ENCODE measurements at places on chromosomes 2 and 18.

DNA sequence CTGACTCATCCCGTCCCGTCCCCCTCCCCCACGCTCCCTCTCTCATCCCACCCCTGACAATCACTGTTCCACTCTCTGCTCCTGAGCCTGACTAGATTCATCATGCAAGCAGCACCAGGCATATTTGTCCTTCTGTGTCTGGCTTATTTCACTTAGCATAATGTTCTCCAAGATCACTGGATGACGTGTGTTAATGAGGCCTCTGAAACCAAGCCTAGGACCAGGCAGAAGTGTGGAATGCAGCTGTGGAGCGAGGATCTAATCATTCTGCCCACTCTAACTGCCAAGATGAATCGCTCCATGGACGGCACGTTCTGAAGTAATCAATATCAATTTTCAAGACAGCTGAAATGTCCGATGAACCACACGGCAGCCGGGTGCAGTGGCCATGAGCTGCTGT lies 122.4 kb upstream of the ZNF236 start:
- no peak for DNase-seq

DNA sequence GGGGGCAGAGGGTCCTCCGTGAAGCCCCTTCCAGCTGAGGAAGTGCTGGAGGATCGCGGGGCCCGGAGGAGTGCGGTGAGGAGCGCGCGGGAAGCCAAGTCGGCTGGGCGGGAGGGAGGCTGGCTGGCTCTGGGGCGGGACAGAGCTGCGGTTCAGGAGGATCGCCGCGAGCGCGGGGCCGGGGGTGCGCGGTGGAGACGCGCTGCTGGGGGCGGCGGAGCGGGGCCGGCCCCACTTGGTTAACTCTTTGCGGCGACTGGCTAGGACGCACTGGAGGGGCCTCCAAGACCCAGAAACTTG lies 464 bp downstream of the CYBRD1 start:
- DNase-seq, result peak; percentile 57

DNA sequence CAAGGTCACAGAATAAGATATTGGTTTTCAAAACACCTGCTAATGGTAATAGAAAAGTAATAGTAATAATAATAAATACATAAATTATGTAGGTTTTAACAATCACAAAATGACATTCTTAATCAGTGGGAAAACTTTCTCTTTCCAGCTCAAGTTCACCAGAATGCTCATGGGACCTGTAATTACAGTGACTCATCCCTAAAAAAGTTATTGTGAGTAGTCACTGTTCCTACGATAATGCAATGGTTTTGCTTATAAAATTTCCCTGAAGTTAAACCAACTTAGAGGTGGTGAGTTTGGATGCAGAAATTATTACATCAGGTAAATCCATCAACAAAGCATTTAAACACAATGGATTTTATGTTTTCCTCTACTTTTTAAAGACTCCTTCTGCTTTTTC lies 502.3 kb downstream of the PID1 start:
- DNase-seq, result peak; percentile 24

DNA sequence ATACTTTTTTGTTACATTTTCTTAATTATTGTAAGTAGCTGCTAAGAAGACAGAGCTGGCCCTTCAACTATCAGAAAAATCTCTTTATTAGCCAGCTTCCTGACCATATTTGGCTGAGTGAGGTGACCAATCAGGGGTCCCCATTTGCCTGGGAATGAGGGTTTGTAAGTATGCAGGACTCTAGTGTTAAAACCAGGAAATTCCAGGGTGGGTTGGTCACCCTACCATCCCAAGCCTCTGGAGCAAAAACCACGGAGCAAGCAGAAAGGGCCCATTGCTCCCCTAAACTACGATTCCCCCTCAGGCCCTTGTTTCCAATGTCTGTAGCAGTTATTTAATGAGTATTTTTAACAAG lies 165.6 kb upstream of the NCKAP5 start:
- DNase-seq, result no peak

DNA sequence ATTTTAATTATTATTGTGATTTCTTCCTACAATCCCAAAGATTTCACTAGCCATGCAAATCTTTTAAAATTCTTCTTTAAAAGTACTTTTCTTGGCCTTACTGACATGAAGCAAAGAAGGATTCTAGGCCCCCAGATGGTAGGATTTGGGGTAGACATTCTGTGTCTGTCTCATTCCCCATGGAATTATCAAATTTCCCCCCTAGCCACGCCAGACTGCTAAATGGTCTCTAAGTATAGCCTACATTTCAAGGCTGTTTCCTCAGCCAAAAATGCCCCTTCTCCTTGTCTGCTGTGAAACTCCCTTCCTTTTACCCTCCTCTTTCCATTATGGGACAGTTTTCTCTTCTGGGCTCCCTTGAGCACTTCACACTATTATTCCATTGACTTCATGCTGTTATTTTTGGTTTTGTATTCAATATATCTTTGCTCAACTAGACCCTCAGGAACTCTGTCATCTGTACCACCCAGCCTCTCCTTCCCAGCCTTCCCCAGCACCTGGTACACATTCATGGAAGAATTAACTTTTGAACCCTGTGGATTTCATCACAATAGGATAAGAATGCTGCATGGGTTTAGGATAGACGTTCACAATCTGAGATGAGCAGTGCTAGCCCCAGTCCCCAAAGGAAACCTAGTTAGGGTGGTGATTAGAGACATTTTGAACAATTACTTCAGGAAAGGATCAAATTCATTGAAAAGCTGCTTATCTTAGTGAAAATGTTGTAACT lies 21.5 kb upstream of the CYP1B1 start:
- no peak for DNase-seq

- DNase-seq, result peak; percentile 51
Measured at GRCh38 chr2:68715353-68716041, 19.1 kb upstream of the ARHGAP25 start.

DNA sequence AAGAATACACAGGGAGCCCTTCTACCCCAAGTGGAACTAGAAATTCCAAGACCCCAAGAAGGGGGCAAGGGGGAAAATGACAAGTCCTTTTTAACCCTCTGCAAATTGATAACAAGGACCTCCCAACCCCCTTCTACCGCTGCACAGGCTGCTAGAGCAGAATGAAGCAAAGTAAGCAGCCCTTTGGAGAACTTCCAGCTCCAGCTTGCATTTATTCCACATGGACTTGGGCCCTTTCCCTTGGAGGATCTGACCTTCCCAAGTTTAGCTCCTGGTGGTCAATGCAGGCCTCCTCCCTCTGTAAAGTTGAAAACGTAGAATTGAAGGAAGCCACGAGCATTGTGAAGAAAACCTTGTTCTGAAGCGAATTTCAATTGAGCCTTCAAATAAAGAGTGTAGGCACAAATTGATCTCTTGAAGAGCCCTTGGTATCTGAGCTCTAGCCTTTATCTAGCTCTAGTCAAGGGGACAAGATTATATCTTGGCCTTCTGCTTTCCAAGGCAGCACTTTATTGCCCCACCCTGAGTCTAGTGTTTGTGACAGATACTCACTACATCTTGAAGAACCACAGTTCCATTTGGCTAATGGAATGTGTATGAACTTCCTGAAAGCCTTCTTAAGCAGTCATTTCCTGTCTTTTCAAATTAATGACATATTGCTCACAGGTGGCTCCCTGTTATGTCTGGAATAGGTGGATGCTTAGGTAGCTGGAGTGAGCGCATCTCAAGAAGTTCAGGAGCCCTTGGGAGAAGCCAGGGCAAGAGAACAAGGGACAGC lies 37.2 kb downstream of the SLC14A2 start:
- no peak for DNase-seq

GRCh38 chr2:179446476-179447141 lies 182.0 kb upstream of the SESTD1 start:
- DNase-seq, result no peak

DNA sequence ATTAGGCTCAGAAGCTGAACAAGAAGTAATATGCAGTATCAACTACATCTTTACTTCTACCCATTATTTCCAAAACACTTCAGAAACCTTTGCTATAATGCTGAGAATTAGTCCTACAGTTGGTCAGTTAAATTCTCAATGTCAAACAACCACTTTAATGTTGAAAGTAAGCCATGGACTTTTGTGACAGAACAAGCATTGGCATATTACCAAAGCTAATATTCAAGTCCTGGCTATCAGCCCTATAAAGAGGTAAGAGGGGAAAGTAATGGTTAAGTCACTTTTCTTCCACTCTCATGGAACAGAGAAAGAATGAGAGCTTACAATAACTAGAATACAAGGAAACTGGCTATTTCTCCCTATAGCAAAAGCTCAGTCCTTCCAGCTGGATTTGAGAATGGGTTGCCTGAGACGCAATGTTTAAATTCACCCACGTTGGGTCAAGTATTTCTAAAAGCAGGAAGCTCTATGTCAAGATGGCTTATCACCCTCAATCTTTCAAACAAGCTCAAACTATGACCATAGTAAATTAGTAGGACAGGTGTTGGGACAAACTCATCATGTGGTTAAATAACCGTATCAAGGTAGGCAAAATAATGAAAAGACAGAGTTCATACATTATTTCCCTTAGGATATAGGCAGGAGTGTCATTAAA lies 31.4 kb upstream of the MFSD6 start:
- no peak for DNase-seq

DNA sequence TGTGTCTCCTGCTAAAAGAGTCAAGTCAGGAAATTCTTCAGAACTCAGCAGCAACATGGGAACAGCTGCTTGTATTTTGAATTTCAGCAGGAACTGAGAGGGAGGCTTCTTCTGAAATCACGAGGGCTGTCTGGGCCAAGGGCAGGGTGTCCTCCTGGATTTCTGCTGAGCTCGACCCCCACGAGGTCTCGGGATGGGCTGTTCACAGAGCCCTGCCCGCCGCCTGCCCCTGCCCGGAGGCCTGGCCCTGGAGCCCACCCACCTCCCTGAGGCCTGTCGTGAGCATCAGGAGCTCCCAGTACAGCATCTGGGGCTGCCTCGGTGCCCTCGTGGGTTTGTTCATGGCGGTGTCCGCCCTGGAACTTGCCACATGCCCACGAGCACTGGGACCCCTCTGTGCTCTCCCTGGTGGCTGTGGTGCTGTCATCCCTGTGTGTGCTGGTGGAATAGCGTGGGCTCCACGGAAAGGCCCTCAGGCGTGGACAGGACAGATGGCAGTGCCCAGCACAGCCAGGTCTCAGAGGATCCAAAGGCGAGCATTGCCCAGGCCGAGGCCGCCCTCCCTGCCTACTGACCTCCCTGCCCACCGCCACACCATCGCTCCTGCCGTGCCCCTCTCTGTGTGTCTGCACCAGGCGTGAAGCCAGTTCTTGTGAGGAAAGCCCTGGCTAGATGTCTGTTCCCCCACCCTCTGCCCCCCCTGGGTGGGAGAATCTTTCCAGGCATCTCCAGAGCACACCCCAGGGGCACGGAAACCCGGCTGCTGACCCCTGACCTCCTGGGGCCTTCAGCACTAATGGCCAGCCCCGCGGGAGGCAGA lies 25.9 kb downstream of the RAMP1 start:
- DNase-seq, result no peak

- DNase-seq, result no peak
Measured at GRCh38 chr18:74902147-74902455, 304.4 kb downstream of the ZNF407 start.

GRCh38 chr2:74219846-74220486 lies 21.6 kb downstream of the MTHFD2 start:
- DNase-seq, result no peak

DNA sequence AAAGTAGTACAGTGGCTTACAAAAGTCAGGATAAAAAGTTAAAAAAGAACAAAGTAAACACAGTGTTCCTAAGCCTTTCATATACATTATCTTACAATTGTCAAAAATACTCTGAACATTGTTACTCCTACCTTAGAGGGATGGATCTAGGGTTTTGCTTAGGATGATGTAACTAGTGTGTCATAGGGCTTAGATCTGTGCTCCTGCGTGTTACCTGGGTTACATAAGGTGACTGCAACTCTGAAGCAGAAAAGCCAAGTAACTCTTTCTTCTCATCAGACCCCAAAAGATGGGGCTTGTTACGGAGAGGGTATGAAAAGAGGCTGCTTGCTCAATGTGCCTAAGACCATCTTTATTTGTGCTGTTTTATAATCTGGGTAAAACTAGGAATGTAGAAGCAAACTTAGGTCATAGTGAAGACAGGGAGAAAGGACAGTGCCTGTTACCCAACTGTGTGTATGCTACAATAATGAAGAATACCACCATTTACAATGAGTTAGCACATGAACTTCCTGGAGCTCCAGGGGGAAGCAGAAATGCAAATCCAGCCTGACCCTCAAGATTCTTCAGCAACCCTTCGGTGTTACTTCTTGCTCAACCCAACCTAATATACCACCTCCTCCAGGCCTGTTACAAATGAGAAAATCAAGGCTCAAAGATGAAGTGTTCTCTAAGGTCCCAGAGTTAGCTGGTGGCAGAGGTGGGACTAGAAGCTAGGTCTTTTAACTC lies 42.0 kb upstream of the STK17B start:
- no peak for DNase-seq

- no peak for DNase-seq
Measured at GRCh38 chr2:99032001-99032400, 96.0 kb upstream of the CRACDL start.

- DNase-seq, result no peak
Measured at GRCh38 chr2:73254343-73255006, 20.4 kb downstream of the CCT7 start.

GRCh38 chr2:57698935-57699449 lies 347.6 kb upstream of the VRK2 start:
- DNase-seq, result no peak

GRCh38 chr18:36017232-36017631 lies 44.8 kb downstream of the RMP24 start:
- no peak for DNase-seq
